ENCODE measurements at places on chromosomes 2 and 18.

- no peak for DNase-seq
These were observed 159.8 kb downstream of the KLHL29 start for GRCh38 chr2:23544589-23545295.

- no peak for DNase-seq
These were observed 879.0 kb downstream of the DSC3 start for GRCh38 chr18:30163573-30163972.

- DNase-seq: no peak
These were observed 12.2 kb downstream of the TWSG1 start for GRCh38 chr18:9346775-9347174.

DNA sequence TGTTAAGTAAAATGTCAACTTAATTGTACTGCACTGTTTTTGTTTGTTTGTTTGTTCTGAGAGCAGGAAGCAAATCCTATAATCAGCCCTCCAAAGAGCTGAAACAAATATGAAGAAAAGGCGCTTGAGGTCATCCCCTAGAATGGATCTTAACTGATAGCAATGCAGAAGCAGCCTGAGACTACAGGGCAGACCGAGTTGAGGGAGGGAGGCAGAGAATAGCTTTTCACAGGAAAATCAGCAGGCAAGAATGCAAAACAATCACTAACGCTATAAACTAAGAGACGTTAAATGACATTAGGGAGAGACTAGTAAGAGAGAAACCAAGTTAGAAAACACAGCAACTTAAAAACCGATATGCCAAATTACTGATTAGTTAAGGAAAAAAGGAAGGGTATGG is 37.2 kb downstream of the GALNT1 start:
- DNase-seq: no peak

- no peak for DNase-seq
These were observed 9.6 kb upstream of the NPPC start for GRCh38 chr2:231935815-231936214.

GRCh38 chr18:984004-984403 is 79.3 kb downstream of the ADCYAP1 start:
- DNase-seq: no peak
